ENCODE measurements at places on chromosomes 7 and 10. TPM values are rescaled to one million over a fixed set of nuclear protein-coding genes. Genes with fewer than 3 reads are reported as not detected.

The PRKG1 gene
- 15.5 TPM for total RNA-seq

The FRMD4A gene
- total RNA-seq, result 69.7 TPM

The IKZF1 gene
- 1.2 TPM for total RNA-seq

The SLC26A5 gene
- total RNA-seq, result not detected

The TMEM248 gene
- 46.9 TPM for total RNA-seq

The VPS41 gene
- total RNA-seq, result 103 TPM

The AGAP3 gene
- total RNA-seq, result 92.9 TPM

The CACUL1 gene
- total RNA-seq, result 31.4 TPM

The ZNF273 gene
- 40.8 TPM for total RNA-seq

The SMKR1 gene
- 3.7 TPM for total RNA-seq

The STEAP1B gene
- 2.4 TPM for total RNA-seq

The KIF11 gene
- 5.3 TPM for total RNA-seq

The LYZL2 gene
- not detected for total RNA-seq

The TRIM50 gene
- total RNA-seq, result not detected

The AGAP9 gene
- 1.2 TPM for total RNA-seq

The TLL2 gene
- total RNA-seq, result 0.82 TPM

The DNAJC12 gene
- 4.5 TPM for total RNA-seq

The ANKIB1 gene
- 114 TPM for total RNA-seq

The MINPP1 gene
- total RNA-seq, result 27.3 TPM

The WEE2 gene
- under 0.01 TPM for total RNA-seq

The NKX1-2 gene
- under 0.01 TPM for total RNA-seq

The ATRNL1 gene
- 909 TPM for total RNA-seq

The MARCHF5 gene
- total RNA-seq, result 20.4 TPM

The LIPN gene
- not detected for total RNA-seq

The STOX1 gene
- total RNA-seq, result 9.0 TPM

The RNF133 gene
- total RNA-seq, result 0.41 TPM

The CTTNBP2 gene
- 34.2 TPM for total RNA-seq

The NME8 gene
- total RNA-seq, result not detected

The CUBN gene
- total RNA-seq, result 1.2 TPM

The RBP3 gene
- not detected for total RNA-seq

The GTF2IRD1 gene
- 19.2 TPM for total RNA-seq

The ELN gene
- total RNA-seq, result 11.0 TPM

The AKR1D1 gene
- not detected for total RNA-seq

The KCNMA1 gene
- 27.3 TPM for total RNA-seq

The GPR26 gene
- 5.3 TPM for total RNA-seq

The HOXA2 gene
- total RNA-seq, result not detected

The FAM171A1 gene
- 23.6 TPM for total RNA-seq

The GPR15LG gene
- total RNA-seq, result not detected

The KIAA1217 gene
- 4.1 TPM for total RNA-seq

The VIPR2 gene
- total RNA-seq, result 0.41 TPM

The CCDC7 gene
- 236 TPM for total RNA-seq

The ADAM12 gene
- 2.9 TPM for total RNA-seq
